ENCODE measurements at places on chromosomes 1 and 21.

- DNase-seq, result no peak
Measured at GRCh38 chr1:114986286-114986685, 43.3 kb upstream of the TSHB start.

DNA sequence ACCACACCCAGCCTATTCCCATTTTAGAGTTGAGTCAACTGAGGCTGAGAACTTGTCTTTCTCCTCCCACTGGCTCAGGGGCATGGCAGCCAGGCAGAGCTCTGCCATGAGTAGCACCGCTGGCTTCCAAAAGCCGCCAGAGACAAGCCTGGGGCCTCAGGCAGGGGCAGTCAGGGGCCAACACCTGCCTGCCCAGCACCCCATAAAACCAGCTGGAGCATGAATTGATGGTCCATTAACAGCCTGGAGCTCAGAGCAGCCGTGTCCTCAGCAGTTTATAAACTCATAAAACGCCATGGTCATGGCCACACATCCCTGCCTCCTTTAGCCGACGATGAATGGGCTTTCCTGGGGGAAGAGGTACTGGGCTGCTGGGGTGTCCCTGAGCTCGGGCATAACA, 50.6 kb upstream of the PAX7 start:
- no peak for DNase-seq

DNA sequence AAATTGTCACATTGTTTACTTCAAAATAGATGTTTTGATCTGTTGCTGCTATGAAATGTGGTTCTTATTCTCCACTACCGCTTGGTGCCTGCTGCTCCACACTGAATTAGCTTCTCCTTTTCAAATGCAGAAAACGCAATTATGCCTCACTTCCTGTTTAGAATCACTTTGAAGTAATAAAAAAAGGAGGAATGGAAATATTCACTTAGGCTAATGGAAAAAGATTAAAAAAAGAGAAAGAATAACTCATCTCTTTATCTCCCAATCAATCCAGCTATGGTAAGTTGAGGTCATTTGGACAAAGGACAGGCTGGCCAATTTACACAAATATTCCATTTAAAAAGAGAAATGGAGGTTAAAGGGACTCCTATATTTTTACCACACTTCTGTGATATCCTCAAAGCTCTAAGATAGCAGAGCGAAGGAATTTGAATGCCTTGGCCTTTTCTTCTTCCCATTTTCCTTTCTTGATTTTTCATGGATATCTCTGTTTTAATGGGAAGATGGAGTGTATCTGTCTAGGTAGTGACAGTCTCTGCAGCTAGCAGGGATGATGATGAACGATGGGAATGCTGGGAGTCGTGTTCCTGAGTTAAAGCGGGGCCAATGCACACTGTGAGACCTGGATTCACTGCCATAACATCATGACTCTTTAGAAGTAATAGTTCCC, 35.7 kb downstream of the RGS5 start:
- DNase-seq, result no peak

- DNase-seq, result no peak
Measured at GRCh38 chr1:103344930-103345329, 180.6 kb upstream of the RNPC3 start.

GRCh38 chr1:18802231-18802630, 57.2 kb downstream of the TAS1R2 start:
- DNase-seq, result no peak

- DNase-seq, result no peak
Measured at GRCh38 chr1:18938008-18938706, 18.3 kb downstream of the IFFO2 start.

DNA sequence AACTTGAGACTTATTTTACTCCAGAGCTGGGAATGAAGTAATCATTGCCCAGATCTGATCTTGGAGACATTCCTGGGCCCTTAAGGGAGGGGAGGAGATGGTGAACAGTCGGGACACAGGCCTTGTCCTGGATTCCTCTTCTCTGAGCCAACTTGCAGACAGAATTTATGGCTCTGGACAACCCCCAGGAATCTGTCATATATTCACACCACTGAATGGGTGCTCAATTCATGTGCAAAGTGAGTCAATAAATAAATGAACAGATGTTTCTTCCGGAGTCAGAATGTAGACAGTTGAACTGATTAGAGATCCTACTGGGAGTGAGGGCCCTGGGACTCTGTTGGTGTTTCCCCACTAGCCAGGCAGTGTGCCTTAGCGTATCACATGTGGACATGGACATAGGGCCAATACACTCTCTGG, 2.6 kb downstream of the TUFT1 start:
- no peak for DNase-seq

- no peak for DNase-seq
Measured at GRCh38 chr1:187122566-187122965, 293.8 kb downstream of the PLA2G4A start.

- no peak for DNase-seq
Measured at GRCh38 chr1:246214708-246215509, 292.2 kb downstream of the SMYD3 start.

- DNase-seq, result no peak
Measured at GRCh38 chr1:1625404-1625775, 6.6 kb upstream of the MMP23B start.

Measured in omental fat pad (tissue), 4 donors.